ENCODE measurements at places on chromosomes 12 and 14.

- DNase-seq = no peak
Observed at GRCh38 chr14:100263141-100263540, 24.2 kb downstream of the YY1 start.

DNA sequence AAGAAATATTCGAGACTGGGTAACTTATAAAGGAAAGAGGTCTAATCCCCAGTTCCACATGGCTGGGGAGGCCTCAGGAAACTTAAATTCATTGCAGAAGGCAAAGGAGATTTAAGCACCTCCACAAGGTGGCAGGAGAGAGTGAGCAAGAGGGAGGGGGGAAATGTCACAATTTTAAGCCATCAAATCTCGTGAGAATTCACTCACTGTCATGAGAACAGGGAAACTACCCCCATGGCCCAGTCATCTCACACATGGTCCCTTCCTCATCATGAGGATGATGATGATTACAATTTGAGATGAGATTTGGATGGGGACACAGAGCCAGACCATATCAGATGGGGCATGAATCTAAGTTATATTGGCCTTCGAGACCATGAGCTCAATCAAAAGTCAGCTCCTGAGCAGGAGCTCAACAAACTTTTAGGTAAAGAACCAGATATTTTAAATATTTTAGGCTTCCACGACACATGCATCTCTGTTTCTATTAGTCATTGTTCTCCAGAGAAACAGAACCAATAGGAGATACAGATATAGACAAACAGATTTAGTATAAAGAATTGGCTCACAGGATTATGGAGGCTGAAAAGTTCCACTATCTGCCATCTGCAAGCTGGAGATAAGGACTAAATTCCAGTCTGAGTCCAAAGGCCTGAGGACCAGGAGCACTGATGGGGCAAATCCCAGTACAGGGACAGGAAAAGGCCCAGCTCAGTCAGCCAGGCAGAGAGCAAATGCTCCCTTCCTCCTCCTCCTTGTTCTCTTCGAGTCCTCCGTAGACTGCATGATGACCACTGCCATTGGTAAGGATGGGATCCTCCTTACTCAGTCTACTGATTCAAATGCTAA, 24.9 kb downstream of the DGLUCY start:
- peak; percentile 36 for DNase-seq

GRCh38 chr12:50397117-50397650, 775 bp upstream of the FAM186A start:
- DNase-seq = no peak

DNA sequence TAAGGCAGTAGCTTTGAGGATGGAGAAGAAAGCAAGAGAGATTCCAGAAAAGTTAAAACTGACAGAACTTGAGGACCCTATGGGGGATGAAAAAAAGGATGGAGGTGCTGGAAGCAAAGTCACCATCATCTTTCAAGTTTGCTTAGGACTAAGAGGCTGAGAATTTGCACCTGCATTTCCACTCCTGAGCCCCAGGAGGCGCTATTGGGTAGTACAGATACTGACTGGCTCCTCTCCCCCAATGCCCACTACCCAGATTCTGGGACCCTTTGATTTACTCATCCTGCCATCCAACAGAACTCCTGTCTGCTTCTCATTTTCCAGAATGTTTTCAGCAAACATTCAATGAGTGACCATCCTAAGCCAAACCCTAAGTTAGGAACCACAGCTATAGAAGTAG, 34.0 kb upstream of the CMKLR1 start:
- DNase-seq = no peak

DNA sequence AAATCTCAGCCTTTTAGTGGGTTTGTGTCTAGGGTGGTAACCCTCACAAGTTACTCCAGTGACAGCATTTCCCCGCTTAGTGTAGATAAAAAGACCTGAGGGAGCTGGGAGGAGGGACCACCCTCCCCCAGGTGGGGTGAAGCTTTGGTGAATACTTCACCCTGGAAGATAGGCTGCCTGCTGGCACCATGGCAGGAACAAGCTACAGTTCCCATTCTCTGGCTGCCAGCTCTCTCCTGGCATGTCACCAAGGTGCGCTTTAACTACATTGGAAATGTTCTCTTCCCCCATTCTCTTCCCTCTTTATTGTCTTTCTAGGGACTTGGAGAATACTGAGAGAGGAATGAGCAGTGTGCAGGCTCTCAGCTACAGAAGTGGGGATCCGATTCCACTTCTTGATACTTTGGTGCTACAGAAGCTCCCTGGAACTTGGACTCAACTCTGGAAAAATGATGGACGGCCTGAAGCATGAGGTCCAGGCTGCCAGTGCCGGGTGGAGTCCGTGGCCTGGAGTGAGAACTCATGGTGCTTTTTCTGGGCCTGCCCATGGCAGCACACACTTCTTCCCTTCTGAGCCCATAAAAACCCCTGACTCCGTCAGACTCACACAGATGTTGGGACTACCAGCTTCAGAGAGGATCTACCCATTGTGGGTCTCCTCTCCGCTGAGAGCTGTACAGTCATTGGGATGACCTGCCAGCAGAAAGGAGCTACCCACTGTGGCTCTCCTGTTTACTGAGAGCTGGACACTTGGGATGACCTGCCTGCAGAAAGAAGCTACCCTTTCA, 198.0 kb downstream of the ADGRD1 start:
- no peak for DNase-seq

GRCh38 chr12:49868952-49869815, 26.3 kb upstream of the BCDIN3D start:
- DNase-seq = no peak

GRCh38 chr14:29035134-29035533, 268.5 kb downstream of the FOXG1 start:
- no peak for DNase-seq

- peak; percentile 42 for DNase-seq
Observed at GRCh38 chr12:93571925-93572711, at the start of gene SOCS2. Gene SOCS2, plus strand, starts transcription at chr12:93572675. Its CDS starts 223 bp downstream, at chr12:93572898.

- no peak for DNase-seq
Observed at GRCh38 chr14:64983439-64984310, 3.0 kb upstream of the FNTB start.

- no peak for DNase-seq
Observed at GRCh38 chr14:68932686-68933085, 46.4 kb downstream of the ACTN1 start.

- no peak for DNase-seq
Observed at GRCh38 chr12:101552277-101552676, 42.5 kb upstream of the MYBPC1 start.

DNA sequence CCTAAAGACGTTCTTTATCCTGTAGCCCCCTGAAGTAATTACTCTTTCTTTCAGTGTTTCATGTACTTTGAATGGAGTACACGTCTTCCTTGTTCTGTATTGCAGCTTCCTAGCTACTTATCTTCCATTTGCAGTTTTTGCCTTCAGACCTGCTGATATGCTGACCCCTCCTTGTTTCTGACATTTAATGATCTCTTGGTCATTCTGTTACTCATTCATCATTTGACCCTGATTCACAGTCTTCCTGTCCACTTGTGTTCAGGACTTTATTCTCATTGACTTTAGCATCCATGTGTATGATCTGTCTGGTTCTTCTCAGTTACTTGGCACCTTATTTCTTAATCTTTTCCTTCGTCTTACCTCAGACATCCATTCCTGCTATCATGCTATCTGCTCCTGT, 22.2 kb downstream of the CPSF2 start:
- no peak for DNase-seq

DNA sequence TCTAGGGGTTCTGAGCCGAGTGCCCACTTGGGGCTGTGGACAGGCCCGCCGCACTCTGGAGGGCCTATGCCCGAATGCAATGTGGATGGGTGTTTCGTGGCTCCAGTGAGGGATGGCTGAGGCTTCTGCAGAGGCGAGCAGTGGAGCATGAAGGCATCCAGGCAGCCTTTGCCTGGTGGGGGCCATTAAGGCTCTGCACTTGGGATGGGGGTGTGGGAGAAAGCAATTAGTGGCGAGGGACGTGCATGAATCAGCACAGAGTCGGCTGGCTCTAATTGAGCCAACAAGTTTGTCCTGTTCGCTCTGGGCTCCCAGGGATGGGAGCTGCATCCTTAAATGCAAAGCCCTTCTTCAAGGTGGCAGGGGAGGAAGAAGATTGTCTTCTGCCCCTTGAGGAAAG, 346.9 kb upstream of the FKBP4 start:
- no peak for DNase-seq

DNA sequence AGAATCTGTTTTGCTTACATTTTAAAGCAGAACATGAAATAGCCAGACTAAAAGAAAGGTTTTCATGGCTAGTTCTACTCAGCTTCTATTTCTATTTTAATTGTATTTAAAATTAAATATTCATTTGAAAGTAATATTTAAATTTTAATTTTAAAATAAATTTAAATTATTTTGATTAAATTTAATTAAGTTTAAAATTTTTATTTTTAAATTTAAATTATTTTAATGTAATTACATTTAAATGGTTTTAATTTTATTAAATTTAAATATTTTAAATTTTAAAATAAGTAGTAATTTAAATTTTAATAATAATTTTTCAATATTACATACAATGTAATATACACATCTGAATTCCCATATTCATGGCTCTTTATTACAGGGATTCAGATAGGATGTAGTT, 17.3 kb upstream of the KCNK10 start:
- no peak for DNase-seq

- no peak for DNase-seq
Observed at GRCh38 chr14:96393071-96393691, 1.3 kb downstream of the AK7 start.

DNA sequence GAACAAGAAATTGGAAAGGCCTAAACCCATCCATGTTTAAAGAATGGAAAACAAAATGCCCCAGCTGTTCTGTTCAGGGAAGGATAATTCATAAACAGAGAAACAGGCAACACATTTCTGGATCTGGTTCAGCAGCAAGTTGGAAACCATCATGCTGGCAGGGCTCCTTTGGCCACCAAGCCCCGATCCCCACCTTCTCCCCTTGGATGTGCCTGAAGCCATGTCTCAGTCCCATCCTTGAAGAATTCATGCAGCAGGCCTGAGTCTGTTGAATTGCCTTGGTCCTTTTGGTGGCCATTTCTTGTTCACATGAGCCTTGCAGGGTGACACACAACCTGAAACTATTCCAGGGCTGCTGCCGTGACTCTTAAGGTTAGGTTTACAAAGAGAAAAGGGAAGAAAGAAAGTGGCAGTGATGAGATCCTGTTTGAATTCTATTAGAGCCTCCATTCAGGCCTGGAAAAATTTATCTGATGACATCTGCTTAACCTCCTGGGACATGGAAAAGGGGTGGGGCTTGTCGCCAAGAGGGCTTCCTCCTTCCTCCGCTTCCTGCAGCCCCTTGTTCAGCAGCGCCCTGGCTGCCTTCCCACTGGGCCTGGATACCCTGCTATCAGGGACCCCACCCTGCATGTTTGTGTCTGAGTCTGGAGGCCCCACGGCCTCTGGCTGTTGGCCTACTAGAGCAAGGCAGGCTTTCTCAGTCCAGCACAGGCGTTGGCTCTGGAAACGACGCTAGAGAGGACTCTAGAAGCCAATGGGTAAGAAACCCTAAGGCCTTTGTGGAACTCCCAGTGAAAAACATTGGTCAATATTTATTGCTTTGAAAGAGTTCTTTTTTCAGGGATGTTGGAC, 341.9 kb downstream of the C12orf75 start:
- no peak for DNase-seq
